ENCODE measurements at places on chromosomes 5 and 9. TPM values are rescaled to one million over a fixed set of nuclear protein-coding genes. Genes with fewer than 3 reads are reported as not detected.

The SCAMP1 gene
- total RNA-seq, result 91.0 TPM

The SLC22A4 gene
- under 0.01 TPM for total RNA-seq

The HRCT1 gene
- 0.85 TPM for total RNA-seq

The OLFML2A gene
- 20.2 TPM for total RNA-seq

The NR5A1 gene
- 0.21 TPM for total RNA-seq

The SLC6A18 gene
- total RNA-seq, result not detected

The CSF1R gene
- total RNA-seq, result under 0.01 TPM

The MVB12B gene
- total RNA-seq, result 1.7 TPM
